Hair follicle dermal papilla cell (primary cell): ENCODE measurements at places on chromosomes 12 and 14. TPM values are rescaled to one million over a fixed set of nuclear protein-coding genes. Genes with fewer than 3 reads are reported as not detected.

Gene SLCO1B1
- not detected in 2 replicates for total RNA-seq

Gene GZMB
- total RNA-seq: not detected in 2 replicates

Gene OR11G2
- not detected in 2 replicates for total RNA-seq

Gene SAMD15
- total RNA-seq: 2.8 and 3.0 TPM in 2 replicates

Gene PLBD1
- 1.9 and 3.1 TPM in 2 replicates for total RNA-seq

Gene CLSTN3
- total RNA-seq: 7.7 and 13.3 TPM in 2 replicates

Gene DCN
- total RNA-seq: 827 and 850 TPM in 2 replicates

Gene PRR4
- total RNA-seq: 1.7 and 10.5 TPM in 2 replicates
